ENCODE measurements at places on chromosomes 1 and 21.
A peak's percentile ranks its signal among the peaks of the same experiment; 100 is the strongest.

- no peak for DNase-seq
These were observed 254.4 kb downstream of the AKT3 start for GRCh38 chr1:243595527-243596210.

DNA sequence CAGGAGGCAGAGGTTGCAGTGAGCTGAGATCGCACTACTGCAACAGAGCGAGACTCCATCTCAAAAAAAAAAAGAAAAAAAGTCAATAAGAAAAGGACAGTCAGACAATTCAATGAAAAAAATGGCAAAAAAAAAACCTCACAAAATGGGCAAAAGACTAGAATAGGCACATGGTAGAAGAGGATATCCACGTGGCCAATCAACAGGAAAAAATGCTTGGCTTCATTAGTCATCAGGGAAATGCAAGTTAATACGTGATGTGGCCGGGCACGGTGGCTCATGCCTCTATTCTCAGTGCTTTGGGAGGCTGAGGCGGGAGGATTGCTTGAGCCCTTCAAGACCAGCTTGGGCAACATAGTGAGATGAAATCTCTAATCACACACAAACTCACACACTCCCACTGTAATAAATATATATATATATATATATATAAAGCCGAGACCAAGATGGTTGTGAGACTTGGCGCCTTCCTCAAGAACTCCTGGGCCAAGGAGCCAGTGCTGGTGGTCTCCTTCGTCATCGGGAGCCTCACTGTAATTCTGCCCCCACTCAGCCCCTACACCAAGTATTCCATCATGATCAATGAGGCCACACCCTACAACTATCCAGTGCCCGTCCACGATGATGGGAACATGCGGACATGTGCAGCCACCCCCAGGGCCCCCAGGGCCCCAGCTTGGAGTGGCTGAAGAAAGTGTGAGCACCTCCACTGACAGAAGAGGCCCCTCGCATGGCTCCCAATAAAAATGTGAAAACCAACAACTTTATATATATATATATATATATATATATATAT, 22.9 kb upstream of the LEFTY2 start:
- no peak for DNase-seq

DNA sequence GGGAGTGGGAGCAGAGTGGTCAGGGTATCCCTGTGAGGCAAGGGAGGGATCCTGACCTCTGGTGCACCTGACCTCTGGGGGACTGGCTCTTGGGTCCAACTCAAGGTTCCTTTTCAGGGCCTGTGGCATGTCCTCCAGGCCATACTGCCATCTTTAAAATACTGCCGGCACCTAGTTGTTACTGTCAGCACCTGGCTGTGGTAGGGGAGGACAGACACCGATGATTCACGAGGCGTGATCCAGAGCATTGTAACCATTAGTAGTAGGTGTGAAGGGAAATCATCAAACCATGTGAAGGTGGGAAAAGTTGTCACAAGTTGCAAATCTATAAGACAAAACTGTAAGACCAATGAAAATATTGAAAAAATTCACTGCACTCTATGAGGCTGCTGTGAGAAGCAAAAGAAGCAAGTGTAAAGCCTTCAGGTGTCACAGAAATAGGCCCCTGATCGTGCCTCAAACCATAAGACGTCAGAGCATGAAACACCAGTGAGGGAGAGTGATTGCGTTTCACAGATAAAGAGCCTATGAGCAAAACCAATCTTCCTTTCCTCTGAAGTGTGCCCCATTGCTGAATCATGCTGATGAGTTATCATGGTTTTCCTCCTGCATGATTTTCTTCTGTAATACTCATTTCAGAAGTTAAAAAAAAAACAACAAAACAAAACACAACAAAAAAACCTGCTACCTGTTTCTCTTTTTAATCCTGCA, 55.3 kb downstream of the CDC7 start:
- DNase-seq: no peak

DNA sequence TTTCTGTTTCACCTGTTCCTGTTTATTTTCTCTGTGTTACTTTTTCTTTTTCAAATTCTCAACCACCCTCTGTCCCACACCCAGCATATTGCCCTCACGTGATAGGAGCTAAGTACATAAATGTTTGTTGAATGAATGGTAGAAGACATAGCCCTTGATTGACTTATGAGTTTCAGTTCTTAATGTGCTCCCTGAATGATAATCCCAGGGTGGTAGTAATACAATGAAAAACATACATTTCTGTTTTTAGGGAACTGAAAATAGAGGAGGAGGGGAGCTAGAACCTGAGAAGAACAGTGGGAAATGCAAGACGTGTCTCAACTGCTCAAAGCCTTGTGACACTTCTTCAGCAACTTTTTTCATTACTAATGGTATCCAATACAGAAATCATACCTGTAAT, 147.1 kb downstream of the SPATA46 start:
- DNase-seq: peak; percentile 42

DNA sequence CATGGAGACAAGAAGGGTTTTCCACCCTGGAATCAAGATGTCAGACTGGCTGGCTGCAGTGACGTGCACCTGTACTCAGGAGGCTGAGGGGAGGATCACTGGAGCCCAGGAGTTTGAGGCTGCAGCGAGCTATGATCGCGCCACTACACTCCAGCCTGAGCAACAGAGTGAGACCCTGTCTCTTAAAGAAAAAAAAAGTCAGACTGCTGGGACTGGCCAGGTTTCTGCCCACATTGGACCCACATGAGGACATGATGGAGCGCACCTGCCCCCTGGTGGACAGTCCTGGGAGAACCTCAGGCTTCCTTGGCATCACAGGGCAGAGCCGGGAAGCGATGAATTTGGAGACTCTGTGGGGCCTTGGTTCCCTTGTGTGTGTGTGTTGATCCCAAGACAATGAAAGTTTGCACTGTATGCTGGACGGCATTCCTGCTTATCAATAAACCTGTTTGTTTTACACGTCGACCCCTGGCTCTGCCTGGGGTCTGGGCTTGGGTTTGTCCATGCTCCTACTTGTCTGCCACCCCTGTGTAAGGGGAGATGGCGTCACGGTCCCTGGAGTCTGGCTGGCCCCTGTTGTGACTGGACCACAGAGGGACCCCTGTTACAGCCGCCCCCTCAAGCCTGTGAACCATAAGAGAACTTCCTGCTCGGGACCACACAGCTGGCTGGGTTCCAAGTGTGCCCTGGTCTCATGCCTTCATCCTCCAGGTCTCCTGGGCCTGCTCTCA, 20.9 kb upstream of the VPS13D start:
- DNase-seq: peak; percentile 84

- peak; percentile 39 for DNase-seq
These were observed 19.7 kb upstream of the LMX1A start for GRCh38 chr1:165376041-165376810.

- DNase-seq: no peak
These were observed 189.8 kb downstream of the RGS7 start for GRCh38 chr1:241167121-241167630.

- DNase-seq: no peak
These were observed 101.3 kb upstream of the ARTN start for GRCh38 chr1:43832255-43832654.

DNA sequence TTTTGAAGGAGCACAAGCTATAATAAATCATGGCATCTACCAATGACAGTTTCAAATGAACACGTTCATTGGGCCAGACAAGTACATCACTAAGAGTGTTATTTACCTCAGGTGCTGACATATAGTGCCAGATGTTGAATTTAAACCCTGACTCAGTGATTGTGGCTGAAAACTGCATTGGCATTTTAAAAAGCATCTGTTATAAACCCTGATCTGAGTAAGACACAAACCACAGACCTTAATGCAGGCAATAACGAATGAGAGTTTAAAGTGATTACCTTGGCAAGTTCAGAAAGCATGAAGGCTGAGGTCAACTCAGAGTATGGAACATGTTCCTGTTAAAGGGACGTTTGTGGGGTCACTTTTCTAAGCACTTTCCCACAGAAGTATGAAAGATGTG, 865.1 kb upstream of the TMPRSS15 start:
- DNase-seq: no peak

- no peak for DNase-seq
These were observed 2.8 kb upstream of the MRPS15 start for GRCh38 chr1:36467027-36467410.

DNA sequence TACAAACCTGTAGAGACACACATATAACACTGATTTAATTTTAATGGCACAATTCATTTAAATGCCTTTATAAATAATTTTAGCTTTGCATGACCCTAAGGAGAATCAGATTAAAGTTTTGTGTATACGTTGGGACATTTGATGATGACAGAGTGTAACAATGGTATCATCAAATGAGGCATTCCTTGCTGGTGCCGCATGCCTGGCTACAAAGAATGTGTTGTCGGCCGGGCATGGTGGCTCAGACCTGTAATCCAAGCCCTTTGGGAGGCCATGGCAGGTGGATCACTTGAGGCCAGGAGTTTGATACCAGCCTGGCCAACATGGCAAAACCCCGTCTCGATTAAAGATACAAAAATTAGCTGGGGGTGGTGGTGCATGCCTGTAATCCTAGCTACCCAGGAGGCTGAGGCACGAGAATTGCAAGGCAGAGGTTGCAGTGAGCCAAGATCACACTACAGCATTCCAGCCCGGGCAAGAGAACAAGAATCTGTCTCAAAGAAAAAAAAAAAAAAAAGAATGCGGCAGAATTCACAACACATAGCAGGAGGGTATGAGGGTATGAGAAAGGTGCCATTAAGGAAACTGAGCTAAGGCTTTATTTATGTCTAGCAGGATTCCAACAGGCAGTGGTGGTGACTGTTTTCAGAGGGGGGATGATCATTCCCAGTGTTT, 58.9 kb downstream of the PTPN14 start:
- no peak for DNase-seq

DNA sequence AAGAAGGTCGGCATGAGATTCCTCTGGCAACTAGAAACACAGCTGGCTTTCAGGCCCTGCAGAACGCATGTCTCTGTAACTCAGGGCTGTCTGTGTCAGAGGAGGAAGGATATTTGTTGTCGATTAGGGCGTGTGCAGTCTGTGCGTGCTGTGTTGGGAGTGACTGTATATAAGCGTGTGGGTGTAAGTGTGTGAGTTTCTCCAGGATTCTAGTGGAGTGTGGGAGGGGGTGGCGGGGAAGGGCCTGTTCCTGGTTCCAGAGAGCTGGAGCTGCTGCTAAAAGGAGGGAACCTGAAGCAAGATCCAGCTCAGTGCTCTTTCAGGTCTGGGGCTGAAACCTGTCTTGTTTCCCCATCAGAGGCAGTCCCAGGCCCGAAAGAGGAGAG, 74.3 kb downstream of the SLC16A1 start:
- no peak for DNase-seq

DNA sequence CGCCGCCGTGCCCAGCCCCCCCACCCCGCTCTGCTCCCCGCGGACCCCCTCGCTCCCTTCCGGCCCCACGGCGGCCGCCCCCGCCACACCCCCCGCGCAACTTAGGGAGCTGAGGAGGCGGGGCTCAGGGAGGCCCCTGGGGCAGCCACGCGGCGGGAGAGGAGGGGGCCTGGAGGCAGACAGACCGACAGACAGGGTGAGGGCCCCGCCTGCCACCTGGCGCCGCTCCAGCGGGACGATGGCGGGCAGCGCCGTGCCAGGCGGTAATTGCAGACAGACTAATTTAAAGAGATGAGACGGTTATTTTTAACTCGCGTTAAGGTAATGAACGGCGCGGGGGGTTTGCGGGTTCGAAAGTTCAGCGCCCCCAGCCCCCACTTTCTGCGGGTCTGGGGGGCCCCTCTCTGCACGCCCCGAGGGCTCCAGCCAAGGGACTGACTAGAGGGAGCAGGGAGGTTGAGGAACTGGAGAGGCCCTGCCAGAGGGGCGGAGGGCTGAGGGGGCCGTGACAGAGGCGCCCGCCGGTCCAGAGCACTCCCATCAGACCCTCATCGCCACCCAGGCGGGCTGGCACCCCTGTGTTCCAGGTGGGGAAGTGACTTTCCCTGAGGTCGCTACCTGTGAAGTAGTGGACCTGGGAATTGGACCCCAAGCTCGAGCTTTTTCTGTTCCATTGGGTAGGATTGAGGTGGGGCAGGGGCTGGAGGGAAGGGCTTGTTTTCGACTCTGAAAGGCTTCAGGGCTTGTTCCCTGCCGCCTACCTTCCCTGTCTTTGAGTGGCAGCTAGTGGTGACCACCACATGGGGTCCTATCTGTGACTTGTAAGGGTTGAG, 5.4 kb downstream of the FOXO6 start:
- DNase-seq: peak; percentile 62

- no peak for DNase-seq
These were observed 21.6 kb downstream of the NAV1 start for GRCh38 chr1:201560328-201561194.
